GM10248 (cell line): ENCODE measurements at places on chromosomes 12 and 14.

GRCh38 chr12:116606397-116606796 lies 47.2 kb downstream of the MAP1LC3B2 start:
- DNase-seq: no peak

- no peak for DNase-seq
Measured at GRCh38 chr14:35558680-35559079, 24.7 kb downstream of the INSM2 start.

DNA sequence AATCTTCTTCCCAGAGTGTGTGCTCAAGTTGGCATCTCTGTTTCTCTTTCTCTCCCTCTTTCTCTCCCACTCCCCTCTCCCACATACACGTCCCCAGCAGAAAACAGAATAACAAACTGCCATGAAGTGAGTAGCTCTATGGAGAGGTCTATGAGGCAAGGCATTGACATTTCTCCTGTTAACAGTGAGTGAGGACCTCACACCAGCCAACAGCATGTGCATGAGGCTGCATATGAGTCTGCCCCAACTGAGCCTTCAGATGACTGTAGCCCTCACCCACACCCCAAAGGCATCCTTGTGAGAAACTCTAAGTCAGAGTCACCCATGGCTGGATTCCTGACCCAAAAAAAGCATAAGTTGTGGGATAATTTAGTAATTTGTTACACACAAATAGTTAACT lies 50.4 kb downstream of the MAGOHB start:
- no peak for DNase-seq

DNA sequence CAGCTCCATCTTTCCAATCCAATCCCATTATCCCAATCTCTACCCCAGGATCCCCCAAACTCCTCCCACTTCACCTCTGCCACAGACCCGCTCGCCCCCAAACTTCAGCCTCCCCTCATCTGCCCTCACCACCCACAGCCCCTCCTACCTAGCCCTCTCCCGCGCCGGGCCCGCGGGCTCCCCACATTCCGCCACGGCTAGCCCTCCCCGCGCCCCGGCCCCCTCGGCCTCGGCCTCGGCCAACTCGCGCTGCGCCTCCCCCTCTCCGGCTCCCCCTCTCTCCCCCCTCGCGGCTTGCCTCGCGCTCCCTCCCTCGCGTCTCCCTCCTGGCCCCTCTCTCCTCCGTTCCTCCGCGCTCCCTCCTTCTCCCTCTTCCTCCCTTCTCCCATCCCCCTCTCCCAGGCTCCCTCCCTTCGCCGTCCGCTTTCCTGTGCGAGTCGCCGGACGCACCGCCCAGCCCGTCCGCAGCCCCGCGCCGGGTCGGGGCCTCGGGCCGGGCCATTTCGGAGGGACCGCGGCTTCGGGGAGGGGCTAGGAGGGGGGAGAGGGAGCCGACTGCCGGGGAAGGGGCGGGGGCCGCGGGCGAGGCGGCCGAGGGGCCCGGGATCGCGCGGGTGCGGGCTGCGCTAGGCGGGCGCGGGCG lies at the start of gene ATN1:
Gene ATN1 (plus strand): TSS at position 581 of the 643 bp plus-strand sequence. CDS start 6,043 bp downstream, outside the sequence.
- DNase-seq: peak; percentile 71

- peak; percentile 67 for DNase-seq
Measured at GRCh38 chr12:108468196-108468968, 46.7 kb upstream of the FICD start.

DNA sequence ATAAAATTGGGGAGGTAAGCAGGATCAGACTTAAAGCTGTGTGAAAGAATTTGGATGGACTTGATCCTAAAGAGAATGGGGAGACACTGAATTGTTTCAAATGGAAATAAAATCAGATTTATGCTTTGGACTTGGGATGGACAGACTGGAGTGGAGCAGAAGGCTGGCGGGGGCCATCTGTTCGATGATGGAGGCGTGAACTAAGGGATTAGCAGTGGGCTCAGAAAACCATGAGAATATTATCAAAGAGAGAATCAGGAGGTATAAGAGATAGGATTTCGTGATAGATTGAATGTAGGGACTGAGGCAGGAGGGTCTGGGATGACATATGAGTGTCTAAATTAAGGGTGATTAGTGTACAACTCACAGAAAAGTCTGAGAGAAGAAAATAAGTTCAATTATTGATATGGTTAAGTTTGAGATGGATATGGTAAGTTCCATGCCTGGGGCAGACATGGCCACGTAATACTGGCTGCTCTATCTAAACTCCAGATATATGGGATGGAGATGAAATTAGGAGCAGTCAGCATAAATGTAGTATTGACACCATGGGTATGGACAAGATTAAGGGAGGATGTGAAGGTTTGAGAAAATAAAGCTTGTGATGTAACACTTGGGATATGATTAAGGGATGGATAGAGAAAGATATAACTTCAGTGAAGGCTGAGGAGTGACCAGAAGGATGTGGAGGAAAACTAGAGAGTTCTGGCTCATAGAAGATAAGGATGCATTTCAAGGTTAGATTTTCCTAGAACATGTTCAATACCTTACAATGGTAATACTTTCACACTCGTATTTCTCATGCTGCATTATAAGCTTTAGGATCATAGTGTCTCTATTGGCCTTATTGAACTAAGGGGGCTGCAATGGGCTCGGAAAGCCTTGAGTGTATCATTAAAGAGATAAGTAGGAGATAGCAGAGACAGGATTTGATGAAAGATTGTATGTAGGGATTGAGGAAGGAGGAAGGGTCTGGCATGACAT lies 1.0 kb upstream of the TSSK4 start:
- DNase-seq: no peak

DNA sequence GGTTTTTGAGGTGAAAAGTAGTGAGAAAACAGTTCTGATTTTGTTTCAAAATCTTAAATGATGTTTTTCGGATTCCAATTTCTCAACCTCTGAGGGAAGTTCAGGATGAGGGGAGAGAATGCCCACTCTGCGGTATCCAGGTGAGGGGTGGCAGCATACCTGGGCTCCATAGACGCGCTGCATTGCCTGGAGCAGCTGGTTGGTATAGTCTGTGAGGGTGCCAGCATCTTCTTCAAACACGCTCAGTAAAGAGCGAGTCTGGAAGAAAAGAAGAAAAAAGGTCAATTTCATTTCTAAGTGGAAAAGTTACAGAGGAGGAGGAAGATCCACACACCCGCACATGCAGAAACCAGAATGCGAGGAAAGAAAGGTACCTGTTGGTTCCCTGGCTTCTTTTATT lies 7.0 kb downstream of the APPL2 start:
- DNase-seq: no peak

GRCh38 chr14:26888592-26888991 lies 290.8 kb upstream of the NOVA1 start:
- DNase-seq: no peak

DNA sequence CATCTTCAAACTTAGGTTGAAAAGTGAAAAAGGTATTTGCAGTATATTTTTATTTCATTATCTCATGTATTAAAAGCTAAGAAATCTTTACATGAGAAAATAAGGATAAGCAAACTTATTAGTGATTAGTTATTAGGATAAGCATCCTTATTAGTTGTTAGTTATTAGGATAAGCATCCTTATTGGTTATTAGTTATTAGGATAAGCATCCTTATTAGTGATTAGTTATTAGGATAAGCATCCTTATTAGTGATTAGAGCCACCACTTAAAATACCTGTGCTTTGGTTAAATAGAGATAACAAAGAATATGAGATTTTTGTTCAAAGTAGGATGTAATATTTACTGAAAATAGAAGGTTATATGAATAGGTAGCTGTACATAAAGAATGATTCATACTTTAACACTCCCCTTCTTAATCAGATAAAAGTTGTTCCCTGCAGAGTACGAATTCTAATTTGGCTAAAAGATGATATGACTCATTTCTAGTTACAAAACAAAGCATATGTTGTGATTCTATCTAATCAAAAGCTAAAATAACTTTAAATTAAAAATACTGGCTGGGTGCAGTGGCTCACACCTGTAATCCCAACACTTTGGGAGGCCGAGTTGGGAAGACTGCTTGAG lies 56.4 kb downstream of the KDM5A start:
- DNase-seq: no peak

DNA sequence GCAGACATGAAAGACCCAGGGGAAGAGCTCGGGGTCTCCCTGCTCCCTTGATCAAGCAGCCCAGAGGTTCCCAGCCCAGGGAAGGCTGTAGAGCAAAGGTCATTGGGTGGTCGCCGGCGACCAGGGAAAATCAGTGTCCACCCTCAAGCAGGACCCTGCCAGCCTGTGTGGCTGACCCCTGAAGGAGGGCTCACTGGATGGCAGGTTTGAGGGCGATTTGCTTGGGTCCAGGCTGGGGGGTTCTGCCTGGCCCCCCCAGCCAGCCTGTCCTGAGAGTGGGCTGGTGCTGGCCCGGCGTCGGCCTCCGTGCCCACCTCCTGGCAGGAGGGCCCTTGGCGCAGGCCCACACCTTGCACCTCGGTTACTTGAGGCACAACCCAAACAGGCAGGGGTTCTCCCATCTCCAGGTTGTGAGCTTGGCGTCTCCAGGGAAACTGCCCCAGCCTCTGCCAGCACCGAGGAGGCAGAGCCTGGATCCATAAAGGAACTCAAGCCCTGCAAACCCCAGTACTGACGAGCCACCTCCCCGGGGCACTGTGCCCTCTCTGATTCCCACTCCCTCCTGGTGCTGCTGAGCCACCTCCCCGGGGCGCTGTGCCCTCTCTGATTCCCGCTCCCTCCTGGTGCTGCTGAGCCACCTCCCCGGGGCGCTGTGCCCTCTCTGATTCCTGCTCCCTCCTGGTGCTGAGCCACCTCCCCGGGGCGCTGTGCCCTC lies 329.0 kb upstream of the SFSWAP start:
- no peak for DNase-seq

- no peak for DNase-seq
Measured at GRCh38 chr12:7695566-7696197, at the start of gene GDF3. GDF3 (minus strand) TSS chr12:7695775; CDS start chr12:7695728, 47 bp downstream.

DNA sequence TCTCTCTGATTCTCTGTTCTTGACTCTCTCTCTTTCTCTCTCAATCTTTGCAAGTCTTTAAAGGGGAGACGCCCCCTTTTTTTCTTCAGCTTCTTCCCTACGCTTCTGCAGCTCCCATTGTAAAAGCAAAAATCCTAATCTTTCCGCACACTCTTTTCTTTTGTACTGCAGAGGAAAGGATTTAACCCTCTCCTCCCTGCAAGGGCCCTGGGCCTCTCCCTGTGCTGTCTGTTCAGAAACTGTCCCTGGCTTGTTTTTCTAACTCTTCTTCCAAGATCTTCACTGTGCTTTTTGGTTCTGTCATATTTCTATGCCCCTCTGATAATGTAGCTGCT lies 10.9 kb upstream of the SALL2 start:
- DNase-seq: no peak
